Activated CD8-positive, alpha-beta T cell treated with anti-CD3 and anti-CD28 coated beads for 36 hours (primary cell): ENCODE measurements at places on chromosomes 5 and 9. TPM values are rescaled to one million over a fixed set of nuclear protein-coding genes. Genes with fewer than 3 reads are reported as not detected.

GRIN1 gene
- total RNA-seq, result not detected

RLN1 gene
- 1.3 TPM for total RNA-seq

CCDC127 gene
- 4.3 TPM for total RNA-seq

RFESD gene
- 9.2 TPM for total RNA-seq

GRCh38 chr5:35785601-35786085, 71.0 kb upstream of the IL7R start:
- H3K27ac ChIP-seq, result peak overlapping the region; percentile 90
- DNase-seq, result peak; percentile 70
- peaks cover 8% of the 10 kb centered on the region for H3K36me3 ChIP-seq
- H3K27me3 ChIP-seq, result no peaks in the 10 kb centered on the region
- H3K4me3 ChIP-seq, result peak overlapping the region; percentile 33
- H3K4me1 ChIP-seq, result peaks cover 79% of the 10 kb centered on the region

- no peak overlapping the region for H3K27ac ChIP-seq
- peaks cover 9% of the 10 kb centered on the region for H3K27me3 ChIP-seq
- peaks cover 16% of the 10 kb centered on the region for H3K4me1 ChIP-seq
- DNase-seq, result no peak
- no peak overlapping the region for H3K4me3 ChIP-seq
Measured at GRCh38 chr5:42715785-42716184, 40.8 kb upstream of the CCDC152 start.

DNA sequence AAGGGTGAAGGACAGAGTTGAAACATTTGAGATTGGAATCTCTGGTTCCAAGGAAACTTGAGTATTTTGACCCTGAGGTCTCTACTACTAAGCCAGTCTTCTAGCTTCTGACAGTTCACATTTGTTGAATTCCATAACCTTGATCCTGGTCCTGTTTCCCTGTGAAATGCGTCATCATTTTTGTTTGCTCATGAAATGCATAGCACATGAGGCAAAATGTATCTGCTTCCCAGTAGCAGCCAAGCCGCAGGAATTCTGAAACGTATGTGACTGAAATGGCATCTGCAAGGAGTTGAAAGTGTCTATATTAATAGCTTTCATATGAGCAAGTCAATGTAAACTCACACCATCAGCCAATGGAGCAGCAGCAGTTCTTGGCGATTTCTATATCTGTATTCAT, 307.9 kb downstream of the CSNK1G3 start:
- DNase-seq, result no peak
- no peak overlapping the region for H3K27ac ChIP-seq
- H3K36me3 ChIP-seq, result no peaks in the 10 kb centered on the region
- no peaks in the 10 kb centered on the region for H3K27me3 ChIP-seq
- no peak overlapping the region for H3K4me3 ChIP-seq
- no peaks in the 10 kb centered on the region for H3K4me1 ChIP-seq

DNA sequence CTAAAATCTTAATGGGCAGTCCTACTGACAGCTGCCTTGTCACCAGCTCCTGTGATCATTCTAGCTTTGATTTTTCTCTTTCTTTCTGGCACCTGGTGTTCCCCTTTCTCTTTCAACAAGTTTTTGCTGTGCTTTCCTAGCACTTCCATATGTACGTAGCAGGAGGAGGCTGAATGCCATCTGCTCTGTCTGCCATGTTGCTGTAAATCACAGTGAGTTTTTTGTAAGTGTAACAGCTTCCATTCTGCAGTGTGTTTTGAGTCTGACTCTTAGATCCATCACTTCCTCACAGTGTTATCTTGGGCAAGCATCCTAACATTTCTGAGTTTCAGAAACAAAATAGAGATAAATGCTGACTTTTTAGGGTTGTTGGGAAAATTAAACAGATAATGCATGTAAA, 247.9 kb downstream of the DOCK8 start:
- H3K27me3 ChIP-seq, result no peaks in the 10 kb centered on the region
- H3K4me1 ChIP-seq, result peaks cover 13% of the 10 kb centered on the region
- no peak overlapping the region for H3K4me3 ChIP-seq
